ENCODE measurements at places on chromosomes 3 and 15.
A peak's percentile ranks its signal among the peaks of the same experiment; 100 is the strongest.

GRCh38 chr3:171327441-171328174 is 132.6 kb downstream of the TNIK start:
- no peak for DNase-seq

DNA sequence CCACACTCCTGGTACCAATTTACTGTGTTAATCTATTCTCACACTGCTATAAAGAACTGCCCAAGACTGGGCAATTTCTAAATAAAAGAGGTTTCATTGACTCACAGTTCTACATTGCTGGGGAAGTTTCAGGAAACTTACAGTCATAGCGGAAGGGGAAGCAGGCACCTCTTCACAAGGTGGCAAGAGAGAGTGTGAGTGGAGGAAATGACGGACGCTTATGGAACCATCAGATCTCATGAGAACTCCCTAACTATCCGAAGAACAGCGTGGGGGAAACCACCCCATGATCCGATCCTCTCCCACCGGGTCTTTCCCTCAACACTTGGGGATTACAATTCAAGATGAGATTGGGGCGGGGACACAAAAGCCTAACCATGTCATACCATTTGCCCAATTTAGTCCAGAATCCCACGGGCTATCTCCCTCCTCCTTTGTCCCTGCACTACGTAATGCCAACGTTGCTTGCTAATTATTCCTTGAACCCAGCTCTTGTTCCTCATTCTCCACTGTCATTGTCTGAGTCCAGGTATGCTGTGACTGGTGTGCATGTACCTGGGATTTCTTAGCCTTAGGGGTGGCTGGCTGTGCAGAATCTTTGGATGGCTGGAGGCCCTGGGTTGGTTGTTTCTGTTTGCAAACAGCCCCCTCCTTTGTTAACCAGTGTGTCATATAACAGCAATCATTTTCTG is 3.4 kb downstream of the PIGZ start:
- DNase-seq, result no peak

DNA sequence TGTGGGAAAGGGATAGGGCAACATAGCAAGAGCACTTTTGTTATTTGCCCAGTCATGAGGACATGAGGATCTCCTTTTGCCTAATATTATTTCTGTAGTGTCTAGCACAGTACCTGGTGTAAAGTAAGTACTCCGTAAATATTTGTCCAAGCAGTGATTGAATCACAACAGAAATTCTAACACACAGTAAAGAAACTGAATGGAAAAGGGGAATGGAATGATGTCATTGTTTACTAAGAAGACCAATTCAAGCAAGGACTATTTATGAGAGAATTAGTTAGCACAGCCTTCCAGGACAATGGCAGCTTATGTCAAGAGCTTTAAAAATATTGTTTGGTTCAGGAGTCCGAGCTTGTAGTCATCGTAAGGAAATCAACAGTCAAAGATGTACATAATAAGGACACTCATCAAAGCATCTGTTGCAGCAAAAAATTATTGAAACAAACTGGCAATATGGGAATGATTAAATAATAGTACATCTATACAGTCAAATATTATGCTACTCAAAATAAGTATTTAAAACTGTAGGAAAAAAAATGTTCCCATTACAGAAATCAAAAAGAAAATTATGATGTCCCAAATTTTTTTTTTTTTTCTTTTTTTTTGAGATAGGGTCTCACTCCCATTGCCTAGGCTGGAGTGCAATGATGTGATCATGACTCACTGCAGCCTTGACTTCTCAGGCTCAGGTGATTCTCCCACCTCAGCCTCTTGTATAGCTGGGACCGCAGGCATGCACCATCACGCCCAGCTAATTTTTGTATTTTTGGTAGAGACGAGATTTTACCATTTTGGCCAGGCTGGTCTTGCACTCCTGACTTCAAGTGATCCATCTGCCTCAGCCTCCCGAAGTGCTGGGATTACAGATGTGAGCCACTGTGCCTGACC is 17.9 kb downstream of the CAPN7 start:
- DNase-seq, result peak; percentile 64

- no peak for DNase-seq
Measured at GRCh38 chr3:186261638-186262037, 100.4 kb downstream of the DGKG start.

- DNase-seq, result no peak
Measured at GRCh38 chr3:120272286-120272685, 12.7 kb downstream of the GPR156 start.

- DNase-seq, result no peak
Measured at GRCh38 chr15:27833178-27833577, 265.9 kb downstream of the OCA2 start.

- no peak for DNase-seq
Measured at GRCh38 chr3:178540184-178540583, 3.9 kb downstream of the KCNMB2 start.

- DNase-seq, result peak; percentile 89
Measured at GRCh38 chr15:80567721-80568157, 127.4 kb upstream of the ABHD17C start.

DNA sequence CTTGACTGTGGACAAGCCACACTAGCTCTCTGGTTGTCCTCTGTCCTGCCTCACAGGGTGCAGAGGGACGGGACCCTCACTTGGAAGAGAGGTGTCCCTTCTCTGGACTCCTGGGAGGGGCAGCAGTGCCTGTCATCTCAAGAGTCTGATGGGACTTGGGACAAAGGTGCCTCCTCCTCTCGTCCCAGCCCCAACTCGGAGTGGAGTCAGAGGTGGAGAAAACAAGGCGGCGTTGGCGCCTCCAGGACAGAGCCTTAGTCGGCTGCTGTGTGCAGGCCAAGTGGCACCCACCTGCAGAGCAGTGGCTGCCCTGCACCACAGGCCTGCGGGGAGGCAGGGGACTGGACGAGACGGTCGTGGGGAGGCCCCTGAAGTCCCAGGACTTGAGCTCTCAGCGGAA is 9.4 kb upstream of the SEC13 start:
- DNase-seq, result no peak

GRCh38 chr3:145243875-145244274 is 917.1 kb downstream of the PLOD2 start:
- DNase-seq, result peak; percentile 53

- no peak for DNase-seq
Measured at GRCh38 chr3:41329881-41330280, 130.6 kb downstream of the CTNNB1 start.

- DNase-seq, result peak; percentile 22
Measured at GRCh38 chr15:85151861-85152260, 170.2 kb downstream of the PDE8A start.

- DNase-seq, result no peak
Measured at GRCh38 chr3:114799816-114800215, 347.3 kb downstream of the ZBTB20 start.

- DNase-seq, result no peak
Measured at GRCh38 chr3:97950360-97950759, 21.9 kb downstream of the RIOX2 start.

- peak; percentile 49 for DNase-seq
Measured at GRCh38 chr3:16477521-16477920, 36.0 kb downstream of the RFTN1 start.

- no peak for DNase-seq
Measured at GRCh38 chr15:96687388-96688107, 357.0 kb downstream of the NR2F2 start.

- peak; percentile 76 for DNase-seq
Measured at GRCh38 chr15:58357529-58358476, 74.0 kb upstream of the LIPC start.

- no peak for DNase-seq
Measured at GRCh38 chr3:172092658-172093057, 53.3 kb downstream of the FNDC3B start.

DNA sequence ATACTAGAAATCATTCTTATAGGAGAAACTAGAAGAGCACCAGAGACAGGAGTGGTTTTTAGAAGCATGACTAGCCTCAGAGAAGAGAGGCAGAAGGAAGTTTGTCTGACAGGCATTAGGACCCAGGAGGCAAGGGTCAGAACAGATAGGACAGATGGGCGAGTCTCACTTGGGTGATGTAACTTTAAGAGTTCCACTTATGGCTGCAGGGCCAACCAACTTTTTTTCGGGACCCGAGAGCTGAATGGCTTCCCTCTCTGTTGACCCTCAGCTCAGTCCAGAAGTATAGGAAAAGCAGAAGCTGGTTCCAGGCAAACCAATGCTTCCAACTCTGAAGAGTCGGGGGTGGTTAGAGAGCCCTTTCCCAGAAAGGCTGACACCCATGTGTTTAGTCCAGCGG is 136.6 kb upstream of the SETMAR start:
- no peak for DNase-seq

DNA sequence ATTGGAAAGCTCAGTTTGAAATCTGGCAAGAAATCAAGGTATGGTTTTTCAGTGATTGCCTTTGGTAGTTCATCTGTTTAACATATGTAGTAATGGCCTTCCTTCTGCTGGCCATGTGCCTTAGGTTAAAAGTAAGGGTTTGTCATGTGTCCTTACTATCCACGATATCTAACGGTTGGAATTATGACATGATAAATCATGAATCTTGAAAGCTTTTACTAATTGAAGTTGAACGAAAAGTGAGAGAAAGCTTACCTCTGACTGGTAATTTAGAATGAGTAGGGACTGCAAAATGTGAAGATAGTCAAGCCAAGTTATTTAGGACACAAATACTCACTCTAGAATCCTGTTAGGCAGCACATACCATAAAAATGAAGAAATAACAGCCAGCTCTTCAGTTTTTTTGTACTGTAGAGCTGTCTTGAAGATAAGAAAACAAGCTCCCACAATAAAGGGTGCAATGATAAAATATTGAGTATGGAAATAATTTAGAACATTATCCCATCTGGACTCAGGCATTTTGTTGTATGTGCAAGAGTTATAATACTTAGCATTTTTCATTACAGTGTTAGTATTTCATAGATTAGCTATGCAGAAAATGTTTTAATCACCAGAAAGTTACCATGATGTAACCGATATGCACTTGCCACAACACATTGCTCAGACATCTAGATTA is 303.4 kb downstream of the ZNF385D start:
- peak; percentile 52 for DNase-seq

DNA sequence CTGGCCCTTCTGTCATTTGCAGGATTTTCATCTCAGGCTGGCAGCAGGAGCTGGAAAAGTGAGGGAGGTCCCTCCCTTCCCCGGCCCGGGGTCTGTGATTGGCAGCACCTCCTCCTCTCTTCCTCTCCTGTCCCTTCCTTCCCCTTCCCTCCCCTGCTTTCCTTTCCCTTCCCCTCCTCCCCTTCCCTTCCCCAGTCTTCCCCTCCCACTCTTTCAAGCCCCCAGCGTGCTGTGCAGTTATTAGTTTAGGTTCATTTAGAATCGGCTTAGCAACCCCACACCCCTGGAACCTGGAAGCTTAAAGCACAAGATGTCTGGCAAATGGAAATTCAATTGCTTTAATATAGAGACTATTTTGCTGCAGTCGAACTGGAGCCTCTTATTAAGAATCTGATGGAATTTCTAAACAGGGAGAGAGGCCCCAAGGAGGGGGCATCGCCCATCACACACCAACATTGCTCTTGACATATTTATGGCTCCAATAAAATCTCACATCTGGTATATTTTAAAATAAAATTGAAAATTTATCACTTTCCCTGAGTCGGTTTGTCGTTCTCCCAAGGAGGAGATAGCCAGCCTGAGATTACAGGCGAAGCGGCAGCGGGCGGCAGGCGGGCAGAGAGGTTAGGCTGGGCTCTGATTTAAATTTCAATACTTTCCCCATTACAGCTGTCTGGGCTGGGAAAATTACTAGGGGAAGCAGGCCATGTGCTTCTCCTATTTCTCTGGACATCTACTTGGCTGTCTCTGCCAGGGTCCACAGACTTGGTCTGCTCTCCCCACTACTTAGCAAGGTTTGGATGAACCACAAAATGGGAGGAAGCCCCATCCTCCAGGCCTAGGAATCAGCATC is 98.9 kb downstream of the LINGO1 start:
- no peak for DNase-seq

DNA sequence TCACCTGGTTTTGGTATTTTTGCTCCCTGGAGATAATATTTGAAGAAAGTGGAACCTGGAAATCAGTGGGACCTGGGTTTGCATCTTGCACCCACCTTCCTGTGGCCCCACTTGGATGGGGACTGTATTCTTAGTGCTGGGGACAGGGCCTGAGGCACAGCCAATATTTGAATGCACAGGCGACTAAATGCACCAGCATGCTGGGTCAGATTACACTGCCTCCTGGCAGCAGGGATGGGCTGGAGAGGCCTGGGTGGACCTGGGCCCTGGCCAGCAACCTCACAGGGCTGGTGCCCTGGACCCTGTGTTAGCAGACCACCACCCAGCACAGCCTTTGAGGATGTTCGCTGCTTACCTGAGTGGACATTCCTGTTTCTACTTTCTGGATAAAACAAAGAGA is 10.5 kb downstream of the ITIH4 start:
- DNase-seq, result no peak

All from IMR-90 (cell line).